ENCODE measurements at places on chromosomes 7 and 10. TPM values are rescaled to one million over a fixed set of nuclear protein-coding genes. Genes with fewer than 3 reads are reported as not detected.
A peak's percentile ranks its signal among the peaks of the same experiment; 100 is the strongest.

- peak overlapping the region; percentile 40 for H3K27ac ChIP-seq
- H3K4me3 ChIP-seq: peak overlapping the region; percentile 79
- H3K4me1 ChIP-seq: peaks cover 18% of the 10 kb centered on the region
- DNase-seq: no peak
- H3K36me3 ChIP-seq: peaks cover 7% of the 10 kb centered on the region
Observed at GRCh38 chr10:75234683-75235374, 928 bp downstream of the COMTD1 start.

- H3K36me3 ChIP-seq: no peaks in the 10 kb centered on the region
- peaks cover 21% of the 10 kb centered on the region for H3K27me3 ChIP-seq
- H3K27ac ChIP-seq: no peak overlapping the region
- no peak for DNase-seq
Observed at GRCh38 chr10:69668721-69669120, 38.7 kb downstream of the FAM241B start.

The KIAA1549 gene
- polyA plus RNA-seq: not detected

The KAZALD1 gene
- polyA plus RNA-seq: not detected

The FKBP6 gene
- not detected for polyA plus RNA-seq

The FERD3L gene
- polyA plus RNA-seq: not detected

DNA sequence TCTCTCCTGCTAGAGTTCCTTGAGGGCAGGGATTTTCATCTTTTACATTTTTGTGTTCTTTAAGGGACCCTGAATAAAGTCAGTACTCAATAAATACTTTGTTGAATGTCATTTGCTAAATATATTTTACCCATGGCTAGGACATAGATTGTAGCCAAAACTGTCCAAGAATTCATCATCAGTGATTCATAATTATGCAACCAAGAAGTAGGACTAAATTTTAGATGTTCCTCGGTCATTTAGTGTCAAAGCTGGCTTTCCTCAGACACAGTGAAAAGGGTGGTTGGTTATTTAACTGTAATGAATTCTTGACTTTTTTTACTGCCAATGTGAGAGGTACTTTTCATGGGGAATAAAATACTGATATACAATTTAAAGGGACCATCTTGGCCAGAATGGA is 3.3 kb downstream of the NUDT13 start:
- no peaks in the 10 kb centered on the region for H3K27me3 ChIP-seq
- peaks cover 3% of the 10 kb centered on the region for H3K36me3 ChIP-seq
- H3K4me1 ChIP-seq: peaks cover 14% of the 10 kb centered on the region

- no peaks in the 10 kb centered on the region for H3K36me3 ChIP-seq
- H3K27me3 ChIP-seq: no peaks in the 10 kb centered on the region
- peak; percentile 28 for DNase-seq
- H3K27ac ChIP-seq: peak overlapping the region; percentile 80
- peaks cover 49% of the 10 kb centered on the region for H3K4me1 ChIP-seq
Observed at GRCh38 chr10:27568196-27569175, 64.4 kb downstream of the RAB18 start.

DNA sequence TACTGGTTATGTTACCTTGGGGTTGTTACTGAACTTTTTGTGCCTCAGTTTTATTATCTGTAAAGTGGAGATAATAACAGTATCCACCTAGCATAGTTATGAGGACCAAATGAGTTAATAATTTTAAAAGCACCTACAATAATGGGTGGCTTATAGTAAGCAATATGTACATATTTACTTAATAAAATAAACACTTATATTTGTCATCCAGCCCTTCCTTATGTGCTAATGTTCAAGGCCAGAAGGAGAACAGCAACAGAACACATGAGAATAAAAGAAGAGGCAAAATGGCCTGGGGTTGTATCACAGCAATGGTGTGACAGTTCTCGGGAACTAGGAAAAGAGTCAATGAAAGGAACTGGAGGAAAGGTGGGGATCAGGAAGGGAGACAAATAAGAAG is 255.4 kb upstream of the LRGUK start:
- no peak for DNase-seq
- peaks cover 72% of the 10 kb centered on the region for H3K4me1 ChIP-seq
- H3K27me3 ChIP-seq: no peaks in the 10 kb centered on the region
- H3K36me3 ChIP-seq: peaks cover 4% of the 10 kb centered on the region
- no peak overlapping the region for H3K4me3 ChIP-seq

The SOSTDC1 gene
- not detected for polyA plus RNA-seq

DNA sequence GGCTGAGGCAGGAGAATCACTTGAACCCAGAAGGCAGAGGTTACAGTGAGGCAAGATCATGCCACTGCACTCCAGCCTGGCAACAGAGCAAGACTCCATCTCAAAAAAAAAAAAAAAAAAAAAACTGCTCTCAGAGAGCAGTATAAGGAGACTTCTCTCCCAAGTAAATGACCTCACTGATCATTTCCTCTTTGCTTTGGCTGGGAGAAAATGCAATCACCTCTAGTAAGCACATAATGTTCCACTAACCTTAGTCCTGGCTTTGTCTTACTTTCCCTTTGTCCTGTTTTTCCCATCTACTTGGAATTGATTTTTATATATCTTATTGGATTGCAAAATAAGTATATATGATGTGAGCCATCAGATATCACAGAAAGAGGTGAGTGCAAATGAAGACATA is 2.5 kb downstream of the SLC25A13 start:
- H3K27ac ChIP-seq: no peak overlapping the region
- H3K36me3 ChIP-seq: no peaks in the 10 kb centered on the region
- no peak overlapping the region for H3K4me3 ChIP-seq
- DNase-seq: no peak
- peaks cover 11% of the 10 kb centered on the region for H3K4me1 ChIP-seq
- no peaks in the 10 kb centered on the region for H3K27me3 ChIP-seq

The RBP4 gene
- not detected for polyA plus RNA-seq

The TRIM50 gene
- polyA plus RNA-seq: not detected

DNA sequence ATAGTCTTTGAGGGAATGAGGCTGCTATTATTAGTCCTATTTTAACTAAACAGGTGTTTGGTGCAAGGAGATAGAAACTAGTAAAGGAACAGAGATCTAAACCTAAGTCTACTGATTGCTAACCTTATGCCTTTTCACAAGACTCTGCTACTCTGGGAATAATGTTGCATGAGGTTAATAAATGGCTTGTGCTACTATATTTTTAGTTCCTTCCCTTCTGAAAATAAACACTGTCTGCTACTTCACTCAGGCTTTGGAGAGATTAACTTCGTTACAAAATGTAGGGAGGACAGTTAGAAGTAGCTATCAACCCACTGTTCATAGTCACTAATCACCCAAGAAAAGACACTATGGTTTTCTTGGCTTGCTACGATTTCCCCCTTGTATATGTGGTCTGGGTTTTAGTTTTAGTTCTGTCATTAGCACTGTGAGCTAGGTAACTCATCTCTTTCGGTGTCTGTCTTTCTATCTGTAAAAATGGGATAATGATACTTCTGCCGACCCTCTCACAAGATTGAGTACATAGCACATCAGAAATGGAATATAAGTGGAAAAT is 296.2 kb downstream of the LRRTM3 start:
- no peak for DNase-seq
- H3K27me3 ChIP-seq: no peaks in the 10 kb centered on the region
- H3K4me3 ChIP-seq: no peak overlapping the region
- H3K4me1 ChIP-seq: no peaks in the 10 kb centered on the region

The BLVRA gene
- polyA plus RNA-seq: 72.3 TPM

DNA sequence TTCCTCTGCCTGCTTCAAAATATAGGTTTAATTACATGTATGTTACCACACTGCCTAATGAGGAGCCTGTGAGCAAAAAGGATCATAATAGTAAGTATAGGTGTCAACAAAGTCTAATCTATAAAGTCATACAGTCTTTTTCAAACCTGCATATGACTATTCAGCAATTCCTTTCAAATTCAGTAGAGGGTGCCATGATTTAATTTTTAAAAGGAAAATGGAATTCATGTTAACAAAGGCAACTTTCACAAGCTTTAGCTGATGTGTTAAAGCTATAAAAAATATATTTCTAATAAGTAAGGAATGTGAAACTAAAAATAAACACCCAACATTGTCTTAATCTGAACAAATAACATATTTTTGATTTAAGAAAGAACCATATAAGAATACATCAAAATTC is 52.1 kb downstream of the MPP7 start:
- no peak overlapping the region for H3K27ac ChIP-seq
- peaks cover 3% of the 10 kb centered on the region for H3K36me3 ChIP-seq
- DNase-seq: no peak
- H3K4me1 ChIP-seq: peaks cover 18% of the 10 kb centered on the region

- H3K4me1 ChIP-seq: peaks cover 29% of the 10 kb centered on the region
- H3K27me3 ChIP-seq: peaks cover 25% of the 10 kb centered on the region
- H3K27ac ChIP-seq: no peak overlapping the region
Observed at GRCh38 chr10:79021331-79021907, 47.3 kb upstream of the ZMIZ1 start.

The DNMBP gene
- 0.41 TPM for polyA plus RNA-seq

DNA sequence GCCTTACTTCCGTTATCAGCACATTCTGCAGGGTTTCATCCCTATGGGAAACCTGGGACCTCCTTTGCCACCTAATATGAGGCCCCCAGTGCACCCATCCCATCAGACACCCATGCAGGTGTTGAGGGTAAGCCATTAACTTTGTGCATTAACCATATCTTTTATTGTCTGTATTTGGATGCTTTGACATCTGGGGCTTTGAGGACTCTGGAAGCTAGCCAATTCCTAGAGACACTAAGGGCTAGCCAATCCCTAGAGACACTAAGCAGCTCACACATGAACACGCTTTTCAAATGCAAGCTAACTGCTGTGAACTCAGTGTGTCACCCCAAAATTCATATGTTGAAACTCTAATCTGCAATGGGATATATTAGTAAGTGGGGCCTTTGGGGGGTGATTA is 272.5 kb upstream of the COBL start:
- H3K36me3 ChIP-seq: no peaks in the 10 kb centered on the region
- H3K27me3 ChIP-seq: peaks cover 3% of the 10 kb centered on the region
- no peak for DNase-seq
- no peak overlapping the region for H3K4me3 ChIP-seq
- no peaks in the 10 kb centered on the region for H3K4me1 ChIP-seq

DNA sequence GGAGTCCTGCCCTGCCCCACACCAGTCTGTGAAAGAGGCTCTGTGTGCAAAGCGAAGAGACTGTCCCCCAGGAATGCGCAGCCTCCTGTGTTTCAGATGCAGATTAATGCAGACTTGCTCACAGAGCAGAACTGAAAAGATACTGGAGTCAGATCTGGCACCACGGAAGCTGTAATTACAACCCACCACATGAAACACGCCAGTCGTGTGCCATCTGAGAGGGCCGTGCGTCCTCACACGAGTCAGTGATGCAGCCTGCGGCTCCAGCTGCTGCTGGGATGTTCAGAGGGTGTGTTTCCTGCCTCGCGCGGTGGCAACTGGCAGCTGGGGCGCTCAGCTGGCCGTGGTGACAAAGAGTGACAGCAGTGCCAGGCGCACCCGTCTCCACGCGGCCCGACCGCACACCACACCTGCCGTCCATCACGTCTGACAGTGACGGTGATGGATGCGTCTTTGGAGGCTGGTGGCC is 50.0 kb downstream of the NKX6-2 start:
- DNase-seq: no peak
- no peak overlapping the region for H3K27ac ChIP-seq
- peaks cover 6% of the 10 kb centered on the region for H3K27me3 ChIP-seq
- H3K4me1 ChIP-seq: no peaks in the 10 kb centered on the region
- H3K36me3 ChIP-seq: no peaks in the 10 kb centered on the region
- H3K4me3 ChIP-seq: no peak overlapping the region

GRCh38 chr10:104806801-104807200 is 165.7 kb downstream of the SORCS3 start:
- no peak for DNase-seq
- no peak overlapping the region for H3K4me3 ChIP-seq
- no peaks in the 10 kb centered on the region for H3K4me1 ChIP-seq
- H3K27me3 ChIP-seq: peaks cover 4% of the 10 kb centered on the region

GRCh38 chr10:86759073-86759672 is 2.8 kb downstream of the BMPR1A start:
- H3K4me3 ChIP-seq: no peak overlapping the region
- no peak for DNase-seq
- peaks cover 35% of the 10 kb centered on the region for H3K4me1 ChIP-seq
- H3K36me3 ChIP-seq: no peaks in the 10 kb centered on the region

The AKR1C4 gene
- not detected for polyA plus RNA-seq

The LMTK2 gene
- 0.85 TPM for polyA plus RNA-seq

GRCh38 chr7:107041097-107041496 is 3.4 kb upstream of the PRKAR2B start:
- H3K4me3 ChIP-seq: no peak overlapping the region
- H3K27ac ChIP-seq: no peak overlapping the region
- no peak for DNase-seq

GRCh38 chr10:88222881-88223280 is 359.5 kb downstream of the PTEN start:
- no peak overlapping the region for H3K4me3 ChIP-seq
- H3K27ac ChIP-seq: no peak overlapping the region
- DNase-seq: no peak
- H3K27me3 ChIP-seq: no peaks in the 10 kb centered on the region

The DPP6 gene
- not detected for polyA plus RNA-seq

- peaks cover 11% of the 10 kb centered on the region for H3K4me1 ChIP-seq
- no peak overlapping the region for H3K27ac ChIP-seq
- no peaks in the 10 kb centered on the region for H3K27me3 ChIP-seq
- peak overlapping the region; percentile 48 for H3K4me3 ChIP-seq
Observed at GRCh38 chr10:5563991-5564536, 39.3 kb downstream of the CALML3 start.

GRCh38 chr10:112213098-112213823 is 29.7 kb upstream of the GPAM start:
- no peaks in the 10 kb centered on the region for H3K4me1 ChIP-seq
- no peak for DNase-seq
- no peak overlapping the region for H3K27ac ChIP-seq
- no peaks in the 10 kb centered on the region for H3K36me3 ChIP-seq
- H3K27me3 ChIP-seq: peaks cover 8% of the 10 kb centered on the region

DNA sequence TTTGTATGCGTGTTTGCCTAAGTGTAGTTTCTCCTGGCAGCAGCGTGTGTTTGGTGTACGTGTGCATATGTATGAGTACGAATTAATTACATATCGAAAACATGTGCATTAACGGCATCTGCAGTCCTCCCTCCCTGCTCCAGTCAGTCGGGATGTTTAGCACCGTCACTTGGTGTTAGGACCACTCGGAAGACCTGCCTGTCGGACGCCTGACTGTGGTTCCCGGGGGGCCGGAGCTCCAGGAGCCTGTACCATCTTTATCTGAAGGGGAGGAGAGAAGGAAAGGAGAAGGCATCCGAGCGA is 1.1 kb upstream of the CNTNAP2 start:
- H3K36me3 ChIP-seq: no peaks in the 10 kb centered on the region
- peaks cover 6% of the 10 kb centered on the region for H3K27me3 ChIP-seq
- H3K4me1 ChIP-seq: no peaks in the 10 kb centered on the region

- no peak for DNase-seq
- peak overlapping the region; percentile 89 for H3K4me3 ChIP-seq
- peak overlapping the region; percentile 81 for H3K27ac ChIP-seq
- H3K4me1 ChIP-seq: peaks cover 19% of the 10 kb centered on the region
- no peaks in the 10 kb centered on the region for H3K36me3 ChIP-seq
Observed at GRCh38 chr10:68406111-68406814, 814 bp downstream of the RUFY2 start.

- H3K27me3 ChIP-seq: peaks cover 4% of the 10 kb centered on the region
- H3K36me3 ChIP-seq: no peaks in the 10 kb centered on the region
- no peak for DNase-seq
Observed at GRCh38 chr7:47382200-47382599, 199.7 kb downstream of the TNS3 start.

All from immature natural killer cell (primary cell).